ENCODE measurements at places on chromosomes 1 and 21.

DNA sequence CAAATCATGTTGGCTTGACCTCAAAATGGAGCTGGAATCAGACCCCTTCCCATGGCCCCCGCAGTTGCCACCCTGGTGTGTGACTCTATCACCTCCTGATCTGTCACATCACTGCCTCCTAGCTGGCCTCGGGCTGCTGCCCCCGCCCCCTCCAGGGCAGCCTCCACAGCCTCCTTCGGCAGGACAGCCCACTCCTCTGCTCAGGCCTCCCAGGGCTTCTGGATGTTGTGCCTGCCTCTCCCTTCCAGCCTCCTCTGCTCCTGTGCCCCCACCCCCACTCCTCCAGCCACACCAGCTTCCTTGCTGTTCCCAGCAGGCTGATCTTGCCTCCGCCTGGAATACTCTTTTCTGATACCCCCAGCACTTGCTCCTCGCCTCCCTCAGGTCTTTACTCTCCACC is 134.4 kb upstream of the EDN2 start:
- no peak for DNase-seq

- DNase-seq: no peak
Observed at GRCh38 chr1:155196103-155196892, 11.4 kb downstream of the THBS3 start.

DNA sequence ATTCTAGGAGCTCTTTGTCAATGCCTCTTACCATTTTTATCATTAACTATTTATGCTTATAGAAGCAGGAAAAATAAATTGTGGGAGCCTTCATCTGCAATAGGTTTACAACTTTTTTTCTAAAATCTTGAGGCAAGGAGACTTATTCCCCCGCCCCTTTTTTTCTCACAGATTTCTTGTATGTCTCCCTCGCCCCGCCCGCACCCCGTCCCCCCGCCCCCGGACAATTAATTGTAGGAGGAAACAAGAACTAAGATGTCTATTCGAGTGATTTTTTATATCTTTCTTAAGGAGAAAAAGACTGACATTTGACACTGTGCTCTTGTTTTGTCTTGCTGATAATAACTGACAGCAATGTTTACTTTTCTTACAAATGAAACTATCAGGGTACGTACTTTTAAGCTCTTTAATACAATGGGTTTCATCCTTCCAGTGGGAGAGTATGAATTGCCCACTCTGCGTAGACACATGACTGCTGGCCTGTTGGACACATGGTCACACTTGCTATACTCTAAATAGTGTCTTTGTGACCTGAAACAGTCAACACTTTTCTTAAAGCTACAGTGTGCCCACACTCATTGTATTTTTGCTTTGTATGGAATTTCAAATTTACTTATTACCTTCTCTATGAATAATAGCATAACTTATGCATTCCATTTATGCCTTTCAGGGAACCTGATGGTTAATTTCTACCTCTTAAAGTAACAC is 1.5 kb upstream of the IVNS1ABP start:
- DNase-seq: no peak

DNA sequence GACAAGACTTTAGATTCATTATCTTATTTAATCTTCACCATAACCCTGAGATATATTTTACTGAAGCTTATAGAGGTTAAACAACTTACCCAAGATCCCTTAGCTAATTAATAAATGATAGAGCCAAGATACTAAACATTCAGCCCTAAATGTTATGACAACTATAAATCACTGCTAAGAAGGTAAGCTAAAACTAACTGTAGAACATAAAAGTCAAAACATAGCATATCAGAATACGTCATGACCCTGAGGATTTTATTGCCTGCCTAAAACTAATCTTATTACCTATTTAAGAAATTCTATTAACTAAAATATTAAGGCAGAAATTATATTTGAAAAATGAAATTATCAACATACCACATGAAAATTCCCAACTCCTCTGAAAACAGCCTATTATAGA is 22.6 kb downstream of the EVI5 start:
- no peak for DNase-seq

DNA sequence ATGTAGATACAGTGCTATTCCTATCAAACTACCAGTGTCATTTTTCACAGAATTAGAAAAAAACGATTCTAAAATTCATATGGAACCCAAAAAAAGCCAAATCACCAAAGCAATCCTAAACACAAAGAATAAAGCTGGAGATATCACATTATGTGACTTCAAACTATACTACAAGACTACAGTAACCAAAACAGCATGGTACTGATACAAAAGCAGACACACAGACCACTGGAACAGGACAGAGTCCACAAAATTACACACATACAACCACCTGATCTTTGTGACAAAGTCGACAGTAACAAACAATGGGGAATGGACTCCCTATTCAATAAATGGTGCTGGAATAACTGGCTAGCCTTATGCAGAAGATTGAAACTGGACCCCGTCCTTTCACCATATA is 71.4 kb upstream of the ZNF326 start:
- DNase-seq: no peak

- DNase-seq: peak; percentile 69
Observed at GRCh38 chr1:201709564-201710295, 119.2 kb upstream of the IPO9 start.

- peak; percentile 27 for DNase-seq
Observed at GRCh38 chr1:170967042-170967910, 31.9 kb downstream of the MROH9 start.
